ENCODE measurements at places on chromosomes 7 and 10. TPM values are rescaled to one million over a fixed set of nuclear protein-coding genes. Genes with fewer than 3 reads are reported as not detected.

The UPK3BL2 gene
- total RNA-seq: 1.3 TPM

The RBM20 gene
- 3.3 TPM for total RNA-seq

The NOM1 gene
- total RNA-seq: 20.8 TPM

The STEAP4 gene
- total RNA-seq: not detected

The ABCC2 gene
- 137 TPM for total RNA-seq

The ACSM6 gene
- total RNA-seq: not detected

The EPHA1 gene
- 0.07 TPM for total RNA-seq

The RINT1 gene
- total RNA-seq: 19.2 TPM

The ZPBP gene
- not detected for total RNA-seq

The CNPY1 gene
- total RNA-seq: not detected
